ENCODE measurements at places on chromosomes 2 and 18. TPM values are rescaled to one million over a fixed set of nuclear protein-coding genes. Genes with fewer than 3 reads are reported as not detected.
A peak's percentile ranks its signal among the peaks of the same experiment; 100 is the strongest.

Gene TEKT4
- not detected for total RNA-seq

GRCh38 chr2:145028101-145028920 lies 508.4 kb upstream of the ZEB2 start:
- DNase-seq = no peak

Gene ZNF892
- 5.8 TPM for total RNA-seq

- no peak for DNase-seq
These were observed 711.1 kb downstream of the CBLN2 start for GRCh38 chr18:71832946-71833617.

DNA sequence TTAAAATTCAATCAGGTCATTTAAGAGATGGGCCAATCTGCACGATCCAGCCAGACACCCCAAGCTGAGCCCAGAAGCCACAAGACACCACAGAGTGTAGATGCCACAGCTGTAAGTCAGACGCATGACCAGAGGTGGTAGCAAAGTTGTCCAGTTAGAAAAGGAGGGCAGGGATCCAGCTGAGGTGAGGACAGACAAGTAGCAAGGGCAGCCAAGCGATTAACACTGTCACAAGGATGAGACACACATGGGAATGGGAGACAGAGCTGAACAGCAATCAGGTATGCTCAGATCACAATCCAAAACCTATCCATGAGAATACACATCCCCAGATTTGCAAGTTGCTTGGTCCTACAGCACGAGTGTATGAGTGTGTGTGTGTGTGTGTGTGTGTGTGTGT lies 143.4 kb upstream of the STK17B start:
- DNase-seq = no peak

GRCh38 chr2:171523088-171524017 lies 1.1 kb downstream of the CYBRD1 start:
- peak; percentile 75 for DNase-seq

Gene PLGLB2
- total RNA-seq = 2.2 TPM

GRCh38 chr18:79962835-79963657 lies 1.4 kb upstream of the HSBP1L1 start:
- DNase-seq = no peak

GRCh38 chr2:180905002-180905401 lies 75.4 kb upstream of the UBE2E3 start:
- DNase-seq = no peak

GRCh38 chr2:224820283-224820991 lies 104.3 kb upstream of the CCDC195 start:
- DNase-seq = no peak

Gene ABHD3
- total RNA-seq = 16.3 TPM

Gene STAT4
- total RNA-seq = 4.3 TPM

DNA sequence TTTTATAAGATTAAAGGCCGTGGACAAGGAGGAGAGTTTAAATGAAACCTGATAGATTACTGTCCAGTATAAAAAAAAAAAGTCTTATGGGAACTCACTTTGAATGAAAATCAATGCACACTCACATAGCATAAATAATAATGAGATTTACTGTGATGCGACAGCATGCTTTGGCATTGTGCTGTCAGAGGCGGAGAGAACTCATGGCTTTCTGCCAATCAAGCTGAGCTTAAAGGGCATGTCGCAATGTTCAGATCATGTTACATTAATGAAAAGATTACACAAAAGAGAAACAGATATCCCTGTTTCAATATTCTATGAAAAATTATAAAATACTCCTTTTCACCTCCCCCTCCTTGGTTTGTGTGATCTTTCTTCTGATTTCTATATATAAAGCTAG lies 310.8 kb downstream of the ERBB4 start:
- DNase-seq = peak; percentile 54
